Caco-2 (cell line): ENCODE measurements at places on chromosomes 4 and X. TPM values are rescaled to one million over a fixed set of nuclear protein-coding genes. Genes with fewer than 3 reads are reported as not detected.

DNA sequence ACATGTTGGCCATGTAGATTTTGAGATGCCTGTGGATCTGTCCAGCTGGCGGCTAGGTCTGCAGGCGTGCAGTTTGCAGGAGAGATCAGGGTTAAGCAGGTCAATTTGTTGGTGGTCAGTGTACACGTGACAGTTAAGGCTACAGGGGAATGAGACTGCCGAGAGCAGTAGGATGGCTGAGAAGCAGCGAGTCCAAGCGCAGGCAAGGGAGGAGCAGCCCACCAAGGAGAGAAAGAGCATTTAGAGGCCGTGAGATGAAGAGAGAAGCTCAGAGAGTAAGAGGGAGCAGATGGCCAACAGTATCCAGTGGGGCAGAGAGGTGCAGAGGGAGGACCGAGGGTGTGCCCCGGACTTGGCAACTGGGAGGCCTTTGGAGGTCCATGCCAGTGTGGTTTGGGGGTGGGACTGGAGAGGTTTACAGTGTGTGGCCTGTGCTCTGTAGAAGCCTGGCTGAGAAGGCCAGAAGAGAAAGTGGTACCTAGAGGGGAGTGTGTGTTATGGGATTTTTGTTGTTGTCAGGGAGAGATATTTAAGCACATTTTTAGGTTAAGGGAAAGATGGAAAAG lies 18.4 kb downstream of the SNX25 start:
- DNase-seq = no peak
- H3K36me3 ChIP-seq = no peaks in the 10 kb centered on the region
- H3K27me3 ChIP-seq = no peaks in the 10 kb centered on the region
- no peak overlapping the region for H3K27ac ChIP-seq

GRCh38 chrX:35040871-35041270 lies 98.3 kb downstream of the FAM47B start:
- no peaks in the 10 kb centered on the region for H3K4me1 ChIP-seq
- no peaks in the 10 kb centered on the region for H3K27me3 ChIP-seq
- H3K27ac ChIP-seq = no peak overlapping the region

GRCh38 chr4:2938906-2939305 lies 24.3 kb downstream of the NOP14 start:
- no peak overlapping the region for H3K4me3 ChIP-seq
- peak overlapping the region; percentile 4 for H3K27ac ChIP-seq
- no peaks in the 10 kb centered on the region for H3K27me3 ChIP-seq
- H3K36me3 ChIP-seq = peaks cover 2% of the 10 kb centered on the region; the same call in 1 of the 2 replicates
- H3K4me1 ChIP-seq = peaks cover 6% of the 10 kb centered on the region

GRCh38 chrX:72011734-72012133 lies 101.1 kb downstream of the NHSL2 start:
- H3K4me1 ChIP-seq = no peaks in the 10 kb centered on the region
- H3K4me3 ChIP-seq = no peak overlapping the region
- DNase-seq = no peak
- no peaks in the 10 kb centered on the region for H3K36me3 ChIP-seq
- H3K27me3 ChIP-seq = no peaks in the 10 kb centered on the region
- H3K27ac ChIP-seq = no peak overlapping the region

Gene FRG2
- 0.23 TPM in 1 of 2 replicates, not detected in the other for total RNA-seq

Gene GRPR
- 0.21 TPM in 1 of 2 replicates, not detected in the other for total RNA-seq

DNA sequence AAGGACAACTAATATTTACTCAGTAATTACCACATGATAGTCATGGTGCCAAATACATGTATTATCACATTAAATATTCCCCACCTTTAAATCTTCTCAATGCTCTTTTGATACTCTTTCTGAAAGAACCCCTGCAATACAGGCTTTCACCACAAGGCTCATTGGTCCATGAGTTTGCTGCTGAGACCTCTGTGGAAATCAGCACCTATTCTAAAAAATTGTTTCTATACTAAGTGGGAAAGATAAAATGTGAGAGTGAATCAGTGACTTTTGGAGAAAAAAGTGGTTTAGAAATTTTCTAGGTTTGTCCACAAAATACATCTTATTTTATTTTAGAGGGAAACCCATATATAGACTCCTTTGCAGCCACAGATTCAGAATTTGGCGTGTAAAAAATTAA lies 257.3 kb downstream of the ZIC3 start:
- no peaks in the 10 kb centered on the region for H3K27me3 ChIP-seq
- H3K36me3 ChIP-seq = no peaks in the 10 kb centered on the region
- DNase-seq = no peak
- no peak overlapping the region for H3K27ac ChIP-seq

- no peaks in the 10 kb centered on the region for H3K27me3 ChIP-seq
- peak; percentile 25 for DNase-seq
- H3K4me1 ChIP-seq = peaks cover 48% of the 10 kb centered on the region
- H3K36me3 ChIP-seq = no peaks in the 10 kb centered on the region
- H3K27ac ChIP-seq = no peak overlapping the region
Measured at GRCh38 chr4:114273238-114273637, 293.8 kb upstream of the ARSJ start.

- no peak overlapping the region for H3K4me3 ChIP-seq
- H3K27ac ChIP-seq = no peak overlapping the region
- H3K36me3 ChIP-seq = no peaks in the 10 kb centered on the region
- DNase-seq = no peak
Measured at GRCh38 chrX:38060331-38060878, 54.1 kb downstream of the SYTL5 start.

Gene HPGDS
- total RNA-seq = not detected in 2 replicates

GRCh38 chr4:81562093-81562492 lies 90.4 kb upstream of the RASGEF1B start:
- H3K4me3 ChIP-seq = no peak overlapping the region
- H3K27me3 ChIP-seq = no peaks in the 10 kb centered on the region

Gene P2RY10
- total RNA-seq = not detected in 2 replicates

GRCh38 chr4:125703443-125703842 lies 388.7 kb downstream of the FAT4 start:
- H3K36me3 ChIP-seq = no peaks in the 10 kb centered on the region
- H3K4me3 ChIP-seq = no peak overlapping the region
- H3K4me1 ChIP-seq = no peaks in the 10 kb centered on the region
- H3K27me3 ChIP-seq = no peaks in the 10 kb centered on the region
- no peak overlapping the region for H3K27ac ChIP-seq

DNA sequence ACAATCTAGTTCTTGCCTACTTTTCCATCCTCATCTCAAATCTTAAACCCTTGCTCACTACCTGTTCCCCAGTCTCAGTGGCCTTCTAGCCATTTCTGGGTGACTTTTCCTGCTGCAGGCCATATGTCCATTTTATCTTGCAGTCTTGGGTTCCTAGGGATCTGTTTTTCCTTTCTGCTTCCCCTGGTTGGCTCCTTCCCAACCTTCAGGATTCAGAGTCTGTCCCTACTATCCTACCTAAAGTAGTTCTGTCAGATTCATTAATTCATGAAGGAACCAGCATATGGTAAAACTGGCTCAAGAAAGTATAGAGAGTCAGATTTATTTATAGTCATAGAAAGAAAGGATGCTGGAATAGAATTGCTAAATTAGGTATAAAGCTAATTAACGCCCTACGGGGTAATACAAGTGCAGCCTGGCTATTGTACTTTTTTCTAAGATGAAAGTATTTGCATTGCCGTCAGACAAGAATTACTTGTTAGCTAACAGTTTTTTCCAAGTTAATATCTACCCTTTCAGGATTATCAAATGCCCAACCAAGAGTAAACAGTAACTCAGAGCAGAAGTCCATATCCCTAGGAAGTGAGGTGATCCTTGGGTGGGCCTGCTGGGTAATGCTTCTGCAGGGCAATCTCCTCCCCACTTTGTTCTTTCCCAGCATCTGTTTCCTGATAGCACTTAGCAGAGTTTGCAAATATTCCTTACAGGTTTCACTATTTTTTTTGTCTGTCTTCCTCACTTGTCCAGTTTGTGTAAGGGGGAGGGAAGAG lies 63.6 kb downstream of the REPS2 start:
- no peaks in the 10 kb centered on the region for H3K27me3 ChIP-seq
- no peak overlapping the region for H3K4me3 ChIP-seq
- no peak overlapping the region for H3K27ac ChIP-seq
- DNase-seq = no peak
- H3K4me1 ChIP-seq = no peaks in the 10 kb centered on the region
- H3K36me3 ChIP-seq = no peaks in the 10 kb centered on the region

Gene LANCL3
- total RNA-seq = 0.02 TPM in 1 of 2 replicates, not detected in the other

DNA sequence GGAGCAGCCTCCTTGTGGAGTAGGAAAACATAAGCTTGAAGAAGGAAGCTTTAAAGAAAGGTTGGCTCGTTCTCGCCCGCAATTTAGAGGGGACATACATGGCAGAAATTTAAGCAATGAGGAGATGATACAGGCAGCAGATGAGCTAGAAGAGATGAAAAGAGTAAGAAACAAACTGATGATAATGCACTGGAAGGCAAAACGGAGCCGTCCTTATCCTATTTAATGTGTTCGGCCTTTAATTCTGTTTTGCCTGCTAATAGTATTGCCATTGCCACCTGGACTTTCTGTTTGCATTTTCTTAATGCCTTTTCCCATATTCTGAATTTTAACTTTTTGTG lies 1.4 kb downstream of the TCEAL1 start:
- no peak for DNase-seq
- peak overlapping the region; percentile 84 for H3K27ac ChIP-seq
- no peaks in the 10 kb centered on the region for H3K36me3 ChIP-seq
- no peaks in the 10 kb centered on the region for H3K4me1 ChIP-seq
- H3K4me3 ChIP-seq = peak overlapping the region; percentile 75

Gene VCX2
- total RNA-seq = not detected in 2 replicates

GRCh38 chrX:72268597-72269365 lies 8.3 kb downstream of the RPS4X start:
- no peaks in the 10 kb centered on the region for H3K4me1 ChIP-seq
- H3K4me3 ChIP-seq = no peak overlapping the region
- H3K27ac ChIP-seq = no peak overlapping the region
- H3K36me3 ChIP-seq = no peaks in the 10 kb centered on the region
- H3K27me3 ChIP-seq = no peaks in the 10 kb centered on the region

Gene FAM241A
- total RNA-seq = 1.0 and 1.1 TPM in 2 replicates

GRCh38 chr4:36133086-36133485 lies 111.2 kb downstream of the ARAP2 start:
- H3K4me1 ChIP-seq = no peaks in the 10 kb centered on the region
- no peak overlapping the region for H3K27ac ChIP-seq
- H3K36me3 ChIP-seq = no peaks in the 10 kb centered on the region
- H3K4me3 ChIP-seq = no peak overlapping the region
- DNase-seq = no peak

DNA sequence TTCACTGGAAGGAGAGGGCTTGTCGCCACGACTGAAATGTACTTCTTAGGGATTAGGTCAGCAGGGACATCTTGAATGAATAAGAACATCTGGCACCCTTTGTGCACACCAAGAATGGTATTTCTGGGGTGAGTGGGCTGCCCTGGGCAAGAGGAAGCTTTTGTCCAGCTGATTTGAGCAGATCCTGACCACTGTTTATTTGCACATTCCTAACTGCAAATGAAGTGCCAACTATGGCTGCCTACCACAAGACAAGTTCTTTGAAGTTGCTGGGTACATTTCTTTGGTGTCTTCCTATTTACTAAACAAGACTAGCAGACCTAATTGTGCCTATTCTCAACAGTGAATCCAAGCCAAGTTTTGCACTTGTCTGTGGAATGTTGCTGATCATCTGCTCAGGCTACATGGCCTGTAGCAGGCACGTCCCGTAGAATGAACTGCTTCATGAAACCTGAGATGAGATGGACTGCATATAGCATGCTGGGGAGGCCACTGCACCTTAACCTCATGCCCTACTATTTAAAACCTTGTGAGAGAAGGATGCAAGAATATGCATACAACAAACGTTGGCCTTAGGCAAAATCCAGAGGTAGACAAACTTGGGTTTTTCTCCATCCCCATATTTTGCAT lies 45.0 kb downstream of the PIR start:
- H3K4me3 ChIP-seq = no peak overlapping the region
- no peaks in the 10 kb centered on the region for H3K36me3 ChIP-seq
- DNase-seq = no peak
- H3K4me1 ChIP-seq = no peaks in the 10 kb centered on the region
- H3K27me3 ChIP-seq = no peaks in the 10 kb centered on the region

DNA sequence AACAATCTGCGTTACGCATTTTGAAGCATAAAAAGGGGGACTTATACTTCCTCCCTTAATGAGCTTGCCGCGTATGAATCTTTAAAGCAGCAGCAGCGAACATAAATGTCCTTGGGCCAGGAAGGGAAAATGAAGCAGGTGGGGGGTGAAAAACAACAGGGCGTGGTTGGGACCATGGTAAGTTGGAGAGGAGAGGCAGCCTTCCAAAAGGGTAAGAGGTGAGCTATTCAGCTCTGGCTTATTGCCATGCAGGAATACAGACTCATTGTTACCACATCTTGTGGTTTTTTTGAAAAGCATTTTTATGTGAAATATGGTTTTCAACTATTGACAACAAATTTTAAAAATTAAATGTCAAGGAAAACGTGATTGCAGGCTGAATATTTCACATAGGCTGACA lies 710.7 kb upstream of the FAM241A start:
- no peak for DNase-seq
- no peaks in the 10 kb centered on the region for H3K4me1 ChIP-seq
- H3K27me3 ChIP-seq = no peaks in the 10 kb centered on the region

DNA sequence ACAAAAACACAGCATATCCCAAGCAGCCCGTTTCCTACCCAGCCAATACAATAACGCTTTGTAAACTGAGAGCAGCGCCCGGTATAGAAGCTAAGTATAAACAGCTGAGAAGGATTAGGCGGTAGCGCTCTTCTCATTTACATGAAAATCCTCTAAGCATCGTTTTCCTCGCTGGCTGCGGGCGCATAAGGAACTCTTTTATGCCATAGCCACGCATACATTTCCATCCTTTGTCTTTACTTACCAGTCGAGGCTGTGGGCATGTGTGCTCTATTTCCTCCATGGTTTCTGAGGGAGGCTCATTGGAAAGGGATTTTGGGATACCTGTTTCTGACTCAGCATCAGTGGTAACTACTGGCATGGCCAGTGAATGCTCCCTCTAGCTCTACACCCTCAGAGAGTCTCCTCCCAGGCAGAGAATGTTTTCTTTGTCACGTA lies 383 bp downstream of the PCYT1B start:
- peak overlapping the region; percentile 5; the same call in 1 of the 2 replicates for H3K4me3 ChIP-seq
- H3K4me1 ChIP-seq = no peaks in the 10 kb centered on the region
- H3K27ac ChIP-seq = no peak overlapping the region
- no peak for DNase-seq
- H3K36me3 ChIP-seq = no peaks in the 10 kb centered on the region
- H3K27me3 ChIP-seq = no peaks in the 10 kb centered on the region

- no peak overlapping the region for H3K4me3 ChIP-seq
- no peak for DNase-seq
- no peak overlapping the region for H3K27ac ChIP-seq
- H3K36me3 ChIP-seq = no peaks in the 10 kb centered on the region
- no peaks in the 10 kb centered on the region for H3K27me3 ChIP-seq
Measured at GRCh38 chrX:40263014-40263560, 165.3 kb upstream of the BCOR start.

Gene LRAT
- total RNA-seq = 0.73 and 0.91 TPM in 2 replicates

- H3K4me1 ChIP-seq = no peaks in the 10 kb centered on the region
- peak; percentile 33 for DNase-seq
- no peak overlapping the region for H3K4me3 ChIP-seq
Measured at GRCh38 chr4:138576684-138577083, 334.5 kb upstream of the SLC7A11 start.

GRCh38 chr4:17635056-17635455 lies 20.6 kb downstream of the MED28 start:
- H3K4me3 ChIP-seq = no peak overlapping the region
- no peaks in the 10 kb centered on the region for H3K36me3 ChIP-seq
- no peak for DNase-seq
- H3K27me3 ChIP-seq = no peaks in the 10 kb centered on the region
